ENCODE measurements at places on chromosomes 2 and 18. TPM values are rescaled to one million over a fixed set of nuclear protein-coding genes. Genes with fewer than 3 reads are reported as not detected.

DNA sequence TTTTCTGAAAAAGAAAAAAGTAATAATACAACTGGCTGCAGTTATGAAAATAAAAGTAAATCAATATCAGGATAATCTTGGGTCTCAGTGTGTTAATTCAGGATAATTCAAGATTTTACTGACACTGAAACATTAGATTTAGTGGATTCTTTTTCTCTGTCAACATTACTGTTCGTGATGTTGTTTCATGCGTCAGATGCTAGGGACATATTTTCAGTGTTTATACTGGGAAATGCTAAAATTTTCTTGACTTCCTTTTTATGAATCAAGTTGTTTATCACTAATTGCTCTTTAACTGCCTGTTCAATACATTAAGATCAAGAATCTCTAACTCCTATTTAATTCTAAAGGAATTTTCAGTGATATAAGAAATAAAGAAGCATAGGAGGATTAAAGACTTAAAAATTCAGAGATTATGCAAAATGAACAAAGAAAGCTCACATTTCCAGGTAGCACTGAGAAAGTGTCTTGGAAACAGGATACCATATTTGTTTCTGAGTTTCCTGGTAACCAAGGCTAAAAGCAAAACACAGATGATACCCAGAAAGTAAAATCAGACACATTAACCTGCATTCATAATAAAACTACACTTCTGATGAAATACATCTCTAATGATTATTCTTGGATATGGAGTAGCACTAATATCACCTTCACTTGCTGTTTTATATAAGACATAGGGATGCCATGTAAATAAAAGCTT, 174.0 kb downstream of the ARL4C start:
- DNase-seq: no peak

GALNT13 gene
- total RNA-seq: 0.75 TPM

GMPPA gene
- 34.1 TPM for total RNA-seq

DNA sequence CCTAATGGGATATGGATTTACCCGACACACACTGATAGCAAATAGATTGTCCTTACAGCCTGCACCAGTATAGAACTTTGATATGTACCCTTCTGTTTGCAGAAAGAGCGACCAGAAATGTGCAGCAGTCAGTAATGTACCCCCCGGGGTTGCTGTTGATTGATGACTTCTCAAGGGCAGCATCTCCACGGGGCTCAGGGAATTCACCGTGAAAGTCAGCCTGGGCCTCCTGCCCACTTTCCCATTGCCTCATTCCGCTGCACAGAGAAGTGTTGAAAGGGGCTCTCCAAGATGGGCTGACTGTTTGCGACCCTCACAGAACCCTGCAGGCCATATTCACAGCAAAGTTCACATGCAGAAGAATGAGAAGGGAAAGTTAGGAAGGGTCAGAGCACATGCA, 241.3 kb downstream of the PRKCE start:
- DNase-seq: no peak

NCKAP5 gene
- total RNA-seq: 0.33 TPM

KRTCAP3 gene
- total RNA-seq: 8.1 TPM

- no peak for DNase-seq
Observed at GRCh38 chr2:31430439-31431165, 16.1 kb upstream of the XDH start.

- DNase-seq: no peak
Observed at GRCh38 chr18:54181856-54182602, 42.4 kb downstream of the MBD2 start.

TMEM182 gene
- total RNA-seq: 4.7 TPM

GRCh38 chr2:8669157-8669817, 12.6 kb upstream of the ID2 start:
- no peak for DNase-seq

- DNase-seq: no peak
Observed at GRCh38 chr2:225290757-225291400, 108.6 kb upstream of the NYAP2 start.

L3MBTL4 gene
- 9.8 TPM for total RNA-seq

IL1RL1 gene
- total RNA-seq: 5.1 TPM

- no peak for DNase-seq
Observed at GRCh38 chr2:22273853-22274252, 1111.1 kb upstream of the KLHL29 start.

DNA sequence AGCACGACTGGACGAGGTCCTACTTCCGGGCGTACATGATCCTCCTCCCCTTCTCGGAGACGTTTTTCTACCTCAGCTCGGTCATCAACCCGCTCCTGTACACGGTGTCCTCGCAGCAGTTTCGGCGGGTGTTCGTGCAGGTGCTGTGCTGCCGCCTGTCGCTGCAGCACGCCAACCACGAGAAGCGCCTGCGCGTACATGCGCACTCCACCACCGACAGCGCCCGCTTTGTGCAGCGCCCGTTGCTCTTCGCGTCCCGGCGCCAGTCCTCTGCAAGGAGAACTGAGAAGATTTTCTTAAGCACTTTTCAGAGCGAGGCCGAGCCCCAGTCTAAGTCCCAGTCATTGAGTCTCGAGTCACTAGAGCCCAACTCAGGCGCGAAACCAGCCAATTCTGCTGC, 24.8 kb downstream of the LYPD1 start:
- no peak for DNase-seq

- DNase-seq: no peak
Observed at GRCh38 chr2:8413589-8414135, 268.2 kb upstream of the ID2 start.

DNA sequence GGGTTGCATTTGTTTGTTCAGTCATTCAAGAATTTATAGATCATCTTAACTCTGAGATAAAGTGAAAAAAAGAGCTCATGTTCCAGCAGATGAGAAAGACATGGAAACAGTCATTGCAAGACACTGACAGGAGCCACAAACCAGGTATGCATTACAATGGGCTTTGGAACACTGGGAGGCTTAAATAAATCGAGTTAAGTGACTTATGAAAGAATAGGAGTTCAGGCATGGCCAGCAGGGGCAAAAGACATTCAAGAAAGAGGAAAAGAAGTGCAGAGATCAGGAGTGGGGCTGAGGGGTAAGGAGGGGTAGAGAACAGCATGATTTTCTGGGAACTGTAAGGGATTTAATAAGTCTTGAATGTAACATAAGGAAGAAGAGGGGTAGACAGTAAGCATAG, 121.2 kb upstream of the EPC2 start:
- DNase-seq: no peak

DNA sequence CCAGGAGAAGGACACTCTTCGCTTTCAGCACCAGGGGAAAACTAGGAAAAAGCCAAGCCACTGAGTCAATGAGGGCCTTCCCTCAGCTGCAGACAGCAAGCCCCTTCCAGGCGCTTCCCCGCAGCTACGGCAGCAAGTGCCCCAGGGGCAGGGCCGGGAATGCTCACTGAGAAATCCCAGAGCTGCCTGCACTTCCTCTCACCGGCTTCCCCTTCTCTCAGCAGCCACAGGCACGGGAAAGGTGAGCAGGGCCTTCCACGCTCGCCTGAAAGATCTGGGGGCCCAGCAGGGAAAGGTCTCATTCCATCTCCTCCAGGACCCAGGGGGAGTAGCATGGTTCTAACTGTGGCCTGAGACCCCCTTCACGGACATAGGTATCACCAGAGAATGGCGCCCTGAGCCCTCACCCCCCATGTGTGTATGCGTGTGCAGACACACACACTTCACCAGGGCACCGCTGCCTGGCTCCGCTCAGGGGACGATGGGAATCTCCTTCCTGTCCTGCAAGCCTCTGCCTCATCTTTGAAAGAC, 29.6 kb upstream of the FOSL2 start:
- no peak for DNase-seq
